Esophagus squamous epithelium (tissue), 5 donors: ENCODE measurements at places on chromosomes 6 and 20.

DNA sequence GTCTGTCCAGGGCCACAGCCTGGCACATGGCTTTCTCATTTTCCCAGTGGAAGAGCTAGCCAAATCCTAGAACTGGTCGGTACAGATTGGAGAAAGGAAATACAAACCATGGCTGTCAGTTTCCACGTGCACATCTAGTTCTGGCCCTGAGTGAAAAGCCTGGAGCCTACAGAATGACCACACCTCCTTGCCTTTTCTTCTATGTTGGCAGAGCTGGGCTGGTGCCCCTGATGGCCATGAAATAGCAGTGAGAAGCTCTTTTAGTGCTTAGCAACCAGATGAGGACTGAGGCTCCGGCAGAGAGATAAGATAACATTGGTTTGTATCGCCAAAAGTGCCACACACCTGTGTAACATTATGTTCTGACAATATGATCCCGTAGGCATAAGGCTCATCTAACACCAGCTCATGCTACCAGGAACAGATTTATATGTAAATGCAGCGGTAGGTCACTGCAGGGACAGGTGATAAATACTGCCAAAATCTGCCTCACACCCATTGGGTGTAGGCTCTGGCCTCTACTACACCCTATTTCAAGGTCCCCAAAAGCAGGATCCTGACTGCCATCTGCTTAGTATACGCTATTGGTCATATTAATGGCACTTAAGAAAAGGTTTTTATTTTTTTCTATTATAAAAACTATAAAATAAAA is 39.9 kb upstream of the TBC1D7 start:
- no peak for DNase-seq

DNA sequence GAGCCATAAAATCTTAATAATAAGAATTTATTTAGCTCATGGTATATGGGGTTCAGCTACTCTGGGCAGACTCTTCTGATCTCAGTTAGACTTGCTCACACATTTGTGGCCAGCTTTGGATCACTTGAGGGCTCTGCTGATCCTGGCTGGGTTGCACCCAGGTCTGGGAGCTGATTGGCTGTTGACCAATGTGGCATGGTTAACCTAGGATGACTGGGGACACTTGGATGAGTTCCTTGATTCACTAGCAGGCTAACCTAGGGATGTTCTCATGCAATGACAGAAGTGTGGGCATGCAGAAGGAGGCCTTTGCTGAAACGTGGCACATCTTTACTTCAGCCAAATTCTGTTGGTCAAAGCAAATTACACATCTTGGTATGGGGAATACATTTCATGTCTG is 569.5 kb downstream of the UTRN start:
- DNase-seq: no peak

DNA sequence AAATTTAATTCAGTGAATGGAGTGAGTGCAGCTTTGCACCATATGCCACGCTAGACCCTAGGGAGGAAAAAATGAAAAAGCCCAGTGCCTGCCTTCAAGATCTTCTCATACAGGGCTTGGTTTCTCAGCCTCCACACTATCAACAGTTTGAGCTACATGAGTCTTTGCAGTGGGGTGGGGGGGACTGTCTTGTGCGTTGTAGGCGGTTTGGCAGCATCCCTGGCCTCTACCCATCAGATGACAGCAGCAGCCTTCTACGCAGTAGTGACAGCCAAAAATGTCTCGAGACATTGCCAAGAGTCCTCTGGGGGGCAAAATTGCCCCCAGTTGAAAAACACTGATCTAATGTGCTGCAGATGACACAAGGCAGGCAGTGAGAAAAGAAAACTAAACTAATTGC is 6.2 kb downstream of the CDH22 start:
- DNase-seq: no peak

- DNase-seq: no peak
Measured at GRCh38 chr20:57475388-57476083, 49.4 kb downstream of the CTCFL start.

GRCh38 chr6:34146801-34147592 is 1.1 kb upstream of the GRM4 start:
- DNase-seq: no peak

DNA sequence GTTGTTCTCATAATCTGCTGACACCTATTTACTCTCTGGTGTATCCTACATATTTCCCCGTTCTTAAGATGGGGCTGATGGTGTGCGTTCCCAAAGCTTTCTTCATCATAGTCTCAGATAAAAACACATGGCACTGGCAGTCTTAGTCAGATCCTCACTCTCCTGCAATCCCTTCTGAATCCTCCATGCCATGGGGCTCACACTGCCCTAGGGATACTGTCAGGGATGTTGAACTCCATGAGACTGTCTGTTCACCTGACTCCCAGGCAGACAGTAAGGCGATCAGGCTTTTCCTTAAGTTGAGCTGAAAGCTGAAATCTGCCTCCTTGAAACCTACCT is 76.0 kb downstream of the SLX4IP start:
- no peak for DNase-seq

GRCh38 chr6:3960754-3961361 is 111.7 kb downstream of the FAM50B start:
- no peak for DNase-seq

- DNase-seq: no peak
Measured at GRCh38 chr6:90483116-90483839, 103.6 kb downstream of the MAP3K7 start.

DNA sequence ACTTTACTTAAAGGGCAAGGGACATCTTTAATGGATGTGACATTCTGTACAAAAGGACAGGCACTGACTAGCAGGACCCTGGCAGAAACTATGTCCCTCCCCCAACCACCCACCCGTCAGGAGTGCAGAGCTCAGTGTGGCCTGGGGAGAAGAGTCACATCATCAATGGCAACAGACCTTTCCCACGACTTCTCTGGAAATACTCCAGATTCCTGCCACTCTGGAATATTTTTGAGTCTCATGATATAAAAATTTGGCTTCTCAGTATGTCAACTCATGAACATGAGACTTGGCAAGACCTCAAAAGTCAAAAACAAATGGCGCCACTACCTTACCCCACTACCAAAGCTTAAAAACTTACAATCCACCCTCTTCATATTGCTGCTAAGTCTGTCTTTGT is 118.3 kb downstream of the SLC23A2 start:
- no peak for DNase-seq

- DNase-seq: no peak
Measured at GRCh38 chr6:28211840-28212509, 13.1 kb upstream of the ZSCAN9 start.

DNA sequence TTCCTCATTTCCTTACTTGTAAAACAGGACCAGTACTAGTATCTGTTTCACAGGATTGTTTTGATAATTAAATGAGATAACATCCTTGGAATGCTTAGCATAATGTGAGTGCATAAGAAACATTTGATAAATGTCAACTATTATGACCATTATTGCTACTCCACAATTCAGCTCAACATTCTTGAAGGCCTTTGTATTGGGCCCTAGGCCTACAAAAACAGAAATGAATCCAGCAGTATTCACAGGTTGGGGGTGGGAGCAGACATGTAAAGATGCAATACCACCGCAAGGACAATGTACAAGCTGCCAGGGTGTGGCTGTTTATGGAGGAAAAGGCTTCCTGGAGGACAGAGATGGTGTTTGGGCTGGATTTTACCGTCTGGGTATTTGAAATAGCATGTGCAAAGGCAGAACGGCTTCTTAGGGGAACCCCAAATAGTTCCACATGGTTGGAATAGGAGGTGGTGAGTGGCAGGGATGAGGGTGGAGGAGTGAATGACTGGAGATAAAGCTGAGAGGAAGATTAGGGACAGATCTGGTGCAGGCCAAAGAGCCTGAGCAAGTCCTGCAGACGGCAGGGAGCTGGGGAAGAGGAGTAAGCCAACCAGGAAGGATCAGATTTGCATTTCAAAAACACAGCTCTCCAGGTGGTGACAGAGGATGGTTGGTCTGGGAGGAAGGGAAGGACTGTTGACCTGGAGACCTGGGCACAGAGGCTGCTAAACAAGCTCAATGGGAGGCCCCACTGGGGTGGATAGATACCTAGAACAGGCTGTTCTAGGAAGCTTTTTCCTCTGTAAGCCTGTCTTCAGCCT is 57.0 kb upstream of the EPB41L1 start:
- no peak for DNase-seq

- DNase-seq: no peak
Measured at GRCh38 chr20:49891476-49892110, 23.7 kb downstream of the SPATA2 start.

DNA sequence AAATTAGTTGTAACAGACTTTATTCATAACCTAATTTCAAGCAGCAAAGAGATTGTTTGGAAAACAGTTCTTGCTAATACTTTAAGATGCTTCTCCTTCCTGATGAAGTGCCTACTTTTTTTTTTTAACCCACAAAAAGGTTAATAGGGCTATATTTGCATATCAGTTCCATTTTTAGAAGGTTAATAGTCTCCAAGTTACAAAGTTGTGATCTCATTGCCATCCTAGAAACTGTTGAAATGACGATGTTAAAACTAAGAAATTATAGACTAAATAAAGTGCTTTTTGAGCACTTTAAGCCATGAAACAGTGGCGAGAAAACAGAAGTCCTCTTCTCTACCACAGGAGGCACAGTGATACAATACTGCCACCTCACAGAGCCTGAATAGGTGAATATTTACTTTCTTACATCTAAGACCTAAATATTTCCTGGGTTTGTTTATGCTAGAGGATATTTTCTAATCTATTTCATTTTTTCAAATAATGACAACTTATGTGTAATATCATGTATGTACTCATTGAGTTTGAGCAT is 5.3 kb downstream of the RNF144B start:
- DNase-seq: no peak

DNA sequence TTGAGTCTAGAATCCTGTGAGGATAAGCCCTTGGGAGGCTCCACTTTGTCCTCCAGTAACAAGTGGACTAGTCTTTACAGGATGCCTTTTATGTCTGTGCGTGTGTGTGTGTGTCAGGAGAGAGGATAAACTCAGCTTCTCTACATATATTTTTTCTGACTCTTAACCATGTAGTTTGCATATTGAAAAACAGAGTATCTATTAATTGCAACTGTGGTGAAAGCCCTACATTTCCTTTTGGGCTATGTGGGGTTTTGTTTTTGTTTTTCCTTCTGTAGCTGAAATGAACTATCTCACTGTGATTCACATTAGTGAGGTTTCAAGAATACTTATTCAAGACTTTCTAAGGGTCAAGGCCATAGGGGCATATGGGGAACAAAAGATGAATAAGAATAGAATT is 17.7 kb downstream of the TPBG start:
- no peak for DNase-seq

DNA sequence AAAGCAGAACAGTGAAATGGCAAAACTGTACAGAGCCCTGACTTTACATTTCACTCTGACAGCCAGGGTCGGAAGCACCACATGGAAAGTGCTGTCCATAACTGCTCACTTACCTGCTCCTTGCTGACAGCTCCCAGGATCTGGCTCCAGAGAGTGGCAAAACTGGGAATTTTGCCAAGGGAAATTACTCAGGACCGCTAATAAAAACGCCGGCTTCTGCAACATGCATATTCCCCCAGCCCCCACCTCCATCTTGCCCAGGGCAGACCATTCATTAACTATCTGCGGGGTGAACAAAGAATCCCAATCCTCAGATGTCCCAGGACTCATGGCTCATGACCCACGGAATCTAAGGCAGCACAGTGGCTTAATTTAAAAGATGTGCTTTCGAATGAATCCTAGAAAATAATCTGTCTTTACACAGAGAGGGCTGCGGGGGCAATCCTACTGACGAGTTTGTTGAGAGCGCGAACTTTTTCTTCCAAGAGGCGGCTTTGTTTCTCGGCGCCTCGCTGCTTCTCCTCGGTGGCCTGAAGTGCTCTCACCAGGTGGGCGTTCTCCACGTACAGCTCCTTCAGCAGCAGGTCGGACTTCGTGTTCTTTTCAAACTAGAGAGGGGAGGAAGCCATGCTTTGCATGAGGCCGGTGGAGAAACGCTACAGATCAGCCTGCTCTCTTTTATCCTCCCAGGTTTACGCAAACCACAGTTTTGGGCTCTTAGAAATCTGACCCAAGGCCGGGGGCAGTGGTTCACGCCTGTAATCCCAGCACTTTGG is 45.8 kb downstream of the GINS1 start:
- no peak for DNase-seq

- no peak for DNase-seq
Measured at GRCh38 chr20:5657876-5658200, 92.4 kb upstream of the SHLD1 start.

- DNase-seq: no peak
Measured at GRCh38 chr6:166932116-166932515, 24.2 kb downstream of the RNASET2 start.

- DNase-seq: no peak
Measured at GRCh38 chr6:159978291-159979135, 9.6 kb downstream of the IGF2R start.

- DNase-seq: no peak
Measured at GRCh38 chr6:135637701-135638100, 140.2 kb upstream of the AHI1 start.

GRCh38 chr6:92763680-92764079 is 655.7 kb downstream of the EPHA7 start:
- no peak for DNase-seq

DNA sequence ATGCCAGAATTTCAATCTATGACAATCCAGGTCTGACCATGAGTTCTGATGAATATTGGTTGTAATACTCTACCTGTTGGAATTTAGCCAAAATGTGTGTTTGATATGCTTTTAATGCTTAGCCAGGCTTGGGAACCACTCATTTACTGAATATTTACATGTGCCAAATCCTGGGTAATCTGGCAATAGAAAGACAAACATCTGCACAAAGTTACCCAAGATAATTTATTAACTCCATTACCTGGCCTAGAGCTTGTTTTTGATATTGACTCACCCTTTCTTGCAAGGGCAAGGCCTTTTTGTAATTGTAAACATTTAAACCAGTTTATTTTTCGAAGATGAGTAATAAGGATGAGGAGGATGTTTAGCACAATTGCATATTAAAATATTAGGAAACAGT is 13.5 kb upstream of the CD2AP start:
- no peak for DNase-seq

GRCh38 chr6:149334201-149334600 is 16.7 kb downstream of the TAB2 start:
- no peak for DNase-seq

DNA sequence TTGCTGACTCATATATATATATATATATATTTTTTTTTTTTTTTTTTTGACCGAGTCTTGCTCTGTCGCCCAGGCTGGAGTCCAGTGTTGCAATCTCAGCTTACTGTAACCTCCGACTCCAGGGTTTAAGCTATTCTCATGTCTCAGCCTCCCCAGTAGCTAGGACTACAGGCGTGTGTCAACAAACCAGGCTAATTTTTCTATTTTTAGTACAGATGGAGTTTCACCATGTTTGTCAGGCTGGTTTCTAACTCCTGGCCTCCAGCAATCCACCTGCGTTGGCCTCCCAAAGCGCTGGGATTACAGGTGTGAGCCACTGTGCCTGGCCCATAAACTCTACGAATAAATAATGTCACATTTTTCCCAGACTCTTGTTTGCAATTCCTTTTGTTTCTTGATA is 4.8 kb downstream of the LRP11 start:
- DNase-seq: no peak
